ENCODE measurements at places on chromosomes 3 and 15.
A peak's percentile ranks its signal among the peaks of the same experiment; 100 is the strongest.

- DNase-seq, result no peak
Observed at GRCh38 chr15:77481670-77482069, 61.0 kb downstream of the HMG20A start.

DNA sequence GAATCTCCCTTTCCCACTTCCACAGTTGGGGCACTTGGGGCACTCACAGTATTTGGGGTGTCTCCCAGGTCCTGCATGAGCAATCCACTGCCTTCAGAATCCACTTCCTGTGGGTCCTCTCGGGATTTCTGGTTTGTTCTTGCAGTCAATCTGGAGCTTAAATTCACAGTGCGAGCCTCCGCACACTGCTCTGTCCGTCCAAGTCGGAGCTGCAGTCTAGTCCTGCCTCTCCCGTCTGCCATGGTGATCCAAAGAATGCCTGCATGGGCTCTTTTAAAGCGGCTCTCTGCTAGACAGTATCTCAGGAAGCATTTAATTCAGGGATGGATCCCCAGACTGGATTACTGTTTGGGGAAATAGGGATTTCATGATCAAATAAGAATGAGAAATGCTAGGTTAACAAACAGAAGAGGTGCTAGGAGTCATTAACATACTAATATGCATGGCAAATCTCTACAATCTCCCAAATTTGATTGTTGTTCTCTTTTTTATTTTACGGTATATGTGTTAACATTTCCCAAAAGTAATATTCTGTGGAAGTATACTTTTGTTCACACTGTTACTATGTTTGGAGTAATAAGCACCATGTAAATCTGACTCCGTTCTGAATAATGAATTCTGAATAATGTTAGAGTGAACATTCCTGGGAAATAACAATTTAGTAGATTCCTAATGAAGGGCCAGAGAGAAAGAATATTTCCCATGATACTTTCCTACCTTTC, 142.5 kb downstream of the HCN4 start:
- no peak for DNase-seq

- DNase-seq, result peak; percentile 13
Observed at GRCh38 chr3:43559961-43560360, 61.9 kb downstream of the ANO10 start.

DNA sequence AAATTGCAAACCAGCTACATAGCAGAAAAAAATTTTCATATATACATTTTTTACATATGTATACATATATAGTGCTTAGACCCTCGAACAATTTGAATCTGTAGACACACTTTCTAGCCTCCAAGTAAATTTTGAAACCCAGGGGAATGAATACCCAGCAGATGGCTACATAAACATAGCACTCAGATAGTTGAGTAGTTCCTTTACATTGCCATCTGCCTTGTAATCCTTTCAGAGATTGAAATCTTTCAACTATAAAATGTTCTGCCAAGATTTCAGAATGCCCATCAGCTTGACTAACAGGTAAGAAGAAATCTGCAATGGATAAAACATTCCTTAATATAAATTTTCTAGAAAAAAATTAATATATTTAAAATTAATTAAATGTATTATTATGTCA, 1333.5 kb upstream of the CADM2 start:
- no peak for DNase-seq

- DNase-seq, result no peak
Observed at GRCh38 chr15:101407439-101407838, 82.1 kb downstream of the PCSK6 start.

- DNase-seq, result no peak
Observed at GRCh38 chr15:56674857-56675256, 58.5 kb downstream of the ZNF280D start.

- DNase-seq, result no peak
Observed at GRCh38 chr3:37094636-37095035, 79.7 kb downstream of the LRRFIP2 start.

DNA sequence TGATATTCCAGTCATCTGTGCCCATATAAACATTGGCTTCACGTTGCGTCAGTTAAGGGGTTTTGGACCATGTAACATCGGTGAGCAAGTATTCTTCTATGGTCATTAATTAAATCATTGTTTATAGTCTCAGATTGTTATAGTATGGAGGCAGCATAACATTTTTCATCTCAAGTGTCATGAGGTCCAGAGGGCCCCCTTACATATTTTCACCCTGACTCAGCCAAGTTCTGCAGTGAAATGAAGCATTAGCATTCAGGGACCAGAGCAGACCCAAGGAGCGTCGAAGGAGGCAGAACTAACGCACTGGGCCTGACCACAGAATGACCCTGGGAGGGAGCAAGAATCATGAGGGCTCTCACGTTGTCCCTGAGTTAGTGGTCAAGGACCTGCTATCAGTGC, 171.5 kb downstream of the LRTM1 start:
- no peak for DNase-seq

DNA sequence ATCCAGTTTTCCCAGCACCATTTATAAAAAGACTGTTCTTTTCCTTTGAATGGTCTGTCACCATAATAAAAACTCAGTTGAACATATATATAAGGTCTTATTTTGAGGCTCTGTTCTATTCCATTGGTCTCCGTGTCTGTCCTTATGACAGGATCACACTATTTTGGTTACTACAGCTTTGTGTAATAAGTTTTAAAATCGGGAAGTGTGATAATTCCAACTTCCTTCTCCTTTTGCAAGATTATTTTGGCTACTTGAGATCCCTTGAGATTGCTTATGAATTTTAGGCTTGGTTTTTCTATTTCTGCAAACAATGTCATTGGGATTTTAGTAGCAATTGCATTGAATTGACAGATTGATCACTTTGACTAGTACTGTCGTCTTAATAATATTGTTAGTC, 35.7 kb downstream of the SACM1L start:
- DNase-seq, result no peak

DNA sequence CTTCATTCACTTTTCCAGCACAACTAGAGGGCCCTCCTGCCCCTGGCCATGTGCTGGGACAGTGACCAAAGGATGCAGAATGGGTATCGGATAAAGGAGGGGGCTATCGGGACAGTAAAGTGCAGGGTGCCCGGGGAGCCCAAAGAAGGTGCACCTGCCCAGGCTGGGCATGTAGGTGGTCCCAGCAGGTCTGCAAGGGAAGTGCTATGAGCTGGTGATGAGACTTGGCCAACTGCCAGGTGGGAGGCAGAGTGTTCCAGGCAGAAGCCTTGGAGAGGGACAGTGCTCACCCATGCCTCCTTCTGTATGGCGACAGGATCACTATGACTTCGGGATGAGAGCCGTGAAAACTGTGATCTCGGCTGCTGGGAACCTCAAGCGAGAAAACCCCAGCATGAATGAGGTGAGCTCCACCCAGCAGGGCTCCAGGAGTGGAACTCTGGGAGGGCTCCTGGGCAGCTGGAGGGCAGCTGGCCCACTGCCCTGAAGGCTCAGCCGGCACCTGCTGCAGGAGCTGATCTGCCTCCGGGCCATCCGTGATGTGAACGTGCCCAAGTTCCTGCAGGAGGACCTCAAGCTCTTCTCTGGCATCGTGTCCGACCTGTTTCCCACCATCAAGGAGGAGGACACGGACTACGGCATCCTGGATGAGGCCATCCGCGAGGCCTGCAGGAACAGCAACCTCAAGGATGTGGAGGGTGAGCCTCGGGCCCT, 48.4 kb downstream of the DNAH1 start:
- no peak for DNase-seq

DNA sequence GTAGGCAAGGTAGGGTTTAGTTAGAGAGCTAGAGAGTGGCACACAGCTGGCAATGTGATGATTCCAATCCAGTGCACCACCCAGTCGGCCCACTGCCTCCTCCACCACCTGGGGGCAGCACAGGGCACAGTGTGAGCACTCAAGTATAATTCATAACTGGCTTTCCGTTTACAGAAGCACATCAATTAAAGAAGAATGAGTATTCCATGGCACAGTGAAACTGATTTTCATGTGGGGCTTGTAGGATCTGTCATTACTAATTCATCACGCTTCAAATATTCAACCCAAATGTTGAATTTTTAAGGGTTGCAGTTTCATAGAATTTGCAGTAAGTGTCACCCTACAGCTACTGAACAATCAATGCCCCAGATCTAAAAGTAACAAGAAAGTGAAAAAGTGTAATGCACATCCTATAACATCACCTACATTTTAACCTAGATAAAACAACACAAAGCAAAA, 149.9 kb downstream of the IGSF11 start:
- peak; percentile 21 for DNase-seq

Measured in T47D (cell line).